ENCODE measurements at places on chromosomes 5 and 9.

DNA sequence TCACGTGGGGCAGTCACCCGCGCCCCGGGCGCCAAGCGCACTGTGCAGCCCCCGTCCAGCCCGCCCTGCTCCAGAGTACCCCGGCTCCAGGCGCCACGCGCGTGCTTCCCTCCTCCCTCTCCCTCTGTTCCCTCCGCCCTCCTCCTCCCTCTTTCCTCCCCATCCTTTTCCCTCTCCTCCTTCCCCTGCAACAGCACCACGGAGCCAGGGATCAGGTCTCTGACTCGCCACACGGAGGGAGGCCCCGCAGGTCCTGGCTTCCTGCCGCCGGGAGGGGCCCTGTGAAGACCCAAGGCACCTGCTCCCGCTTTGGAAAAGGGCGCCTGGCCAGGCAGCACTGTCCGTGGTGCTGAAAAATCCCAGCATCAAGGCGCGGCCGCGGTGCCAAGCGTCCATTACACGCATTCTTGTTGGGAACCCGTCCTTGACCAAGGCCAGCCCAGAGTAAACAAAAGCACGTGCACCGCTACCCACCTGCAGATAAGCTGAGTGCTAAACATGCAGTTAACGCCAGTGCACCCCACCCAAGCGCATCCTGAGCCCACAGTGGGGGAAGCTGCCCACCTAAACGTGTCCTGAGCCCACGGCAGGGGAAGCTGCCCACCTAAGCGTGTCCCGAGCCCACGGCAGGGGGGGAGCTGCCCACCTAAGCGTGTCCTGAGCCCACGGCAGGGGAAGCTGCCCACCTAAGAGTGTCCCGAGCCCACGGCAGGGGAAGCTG lies 21.7 kb downstream of the SLC6A18 start:
- DNase-seq, result peak; percentile 43

DNA sequence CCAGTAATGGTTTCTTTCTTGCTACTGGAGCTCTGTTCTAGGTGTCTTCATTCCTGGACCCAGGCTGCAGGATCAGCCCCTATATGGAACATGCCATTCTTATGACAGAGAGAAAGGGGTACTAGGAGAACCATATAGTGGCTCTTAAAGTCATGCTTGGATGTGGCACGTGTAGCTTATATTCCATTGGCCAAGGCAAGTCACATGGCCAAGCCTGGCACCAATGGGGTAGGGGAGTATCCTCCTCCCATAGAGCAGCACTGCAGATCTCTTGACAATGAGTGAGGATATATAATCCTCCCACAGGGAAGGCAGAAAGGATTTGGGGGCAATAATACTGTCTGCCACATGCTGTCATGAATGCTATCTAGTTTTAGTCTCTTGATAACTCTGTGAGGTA lies 193.3 kb downstream of the PALM2AKAP2 start:
- no peak for DNase-seq

DNA sequence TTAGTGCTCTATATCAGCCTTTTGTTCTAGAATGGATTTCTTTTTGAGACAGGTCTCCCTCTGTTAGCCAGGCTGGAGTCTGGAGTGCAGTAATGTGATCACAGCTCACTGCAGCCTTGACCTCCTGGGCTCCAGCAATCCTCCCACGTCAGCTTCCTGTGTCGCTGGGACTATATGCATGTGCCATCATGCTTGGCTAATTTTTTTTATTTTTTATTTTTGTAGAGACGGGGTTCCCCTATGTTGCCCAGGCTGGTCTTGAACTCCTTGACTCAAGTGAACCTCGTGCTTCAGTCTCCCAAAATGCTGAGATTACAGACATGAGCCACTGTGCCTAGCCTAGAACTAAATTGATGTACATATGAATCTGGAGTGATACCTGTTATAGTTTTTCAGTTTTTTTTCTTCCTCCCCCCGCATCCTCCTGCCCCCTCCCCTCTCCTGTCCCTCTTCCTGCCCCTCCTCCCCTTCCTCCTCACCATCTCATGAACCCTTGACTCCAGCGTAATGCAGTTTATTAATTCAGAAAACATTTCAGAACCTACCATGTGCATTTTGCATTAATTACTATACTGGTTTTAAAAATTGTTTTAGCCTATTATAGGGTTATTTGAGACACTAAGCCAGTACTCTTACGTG lies 37.4 kb upstream of the TNFAIP8 start:
- no peak for DNase-seq

DNA sequence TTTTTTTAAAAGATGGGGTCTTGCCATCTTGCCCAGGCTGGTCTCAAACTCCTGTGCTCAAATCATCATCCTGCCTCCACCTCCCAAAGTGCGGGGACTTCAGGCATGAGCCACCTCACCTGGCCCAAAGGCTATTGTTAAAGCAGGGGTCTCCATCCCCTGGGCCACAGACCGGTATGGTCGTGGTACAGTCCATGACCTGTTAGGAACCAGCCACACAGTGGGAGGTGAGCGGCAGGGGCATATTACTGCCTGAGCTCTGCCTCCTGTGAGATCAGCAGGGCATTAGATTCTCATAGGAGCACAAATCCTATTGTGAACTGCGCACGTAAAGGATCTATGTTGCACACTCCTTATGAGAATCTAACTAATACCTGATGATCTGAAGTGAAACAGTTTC lies 7.3 kb upstream of the NOL6 start:
- no peak for DNase-seq

- no peak for DNase-seq
Observed at GRCh38 chr5:75536694-75537360, 25.1 kb downstream of the POLK start.

GRCh38 chr5:116488356-116489041 lies 86.1 kb downstream of the SEMA6A start:
- no peak for DNase-seq

GRCh38 chr9:97304586-97304985 lies 2.9 kb upstream of the CCDC180 start:
- no peak for DNase-seq

GRCh38 chr9:137303151-137303892 lies 1.3 kb upstream of the NRARP start:
- no peak for DNase-seq

DNA sequence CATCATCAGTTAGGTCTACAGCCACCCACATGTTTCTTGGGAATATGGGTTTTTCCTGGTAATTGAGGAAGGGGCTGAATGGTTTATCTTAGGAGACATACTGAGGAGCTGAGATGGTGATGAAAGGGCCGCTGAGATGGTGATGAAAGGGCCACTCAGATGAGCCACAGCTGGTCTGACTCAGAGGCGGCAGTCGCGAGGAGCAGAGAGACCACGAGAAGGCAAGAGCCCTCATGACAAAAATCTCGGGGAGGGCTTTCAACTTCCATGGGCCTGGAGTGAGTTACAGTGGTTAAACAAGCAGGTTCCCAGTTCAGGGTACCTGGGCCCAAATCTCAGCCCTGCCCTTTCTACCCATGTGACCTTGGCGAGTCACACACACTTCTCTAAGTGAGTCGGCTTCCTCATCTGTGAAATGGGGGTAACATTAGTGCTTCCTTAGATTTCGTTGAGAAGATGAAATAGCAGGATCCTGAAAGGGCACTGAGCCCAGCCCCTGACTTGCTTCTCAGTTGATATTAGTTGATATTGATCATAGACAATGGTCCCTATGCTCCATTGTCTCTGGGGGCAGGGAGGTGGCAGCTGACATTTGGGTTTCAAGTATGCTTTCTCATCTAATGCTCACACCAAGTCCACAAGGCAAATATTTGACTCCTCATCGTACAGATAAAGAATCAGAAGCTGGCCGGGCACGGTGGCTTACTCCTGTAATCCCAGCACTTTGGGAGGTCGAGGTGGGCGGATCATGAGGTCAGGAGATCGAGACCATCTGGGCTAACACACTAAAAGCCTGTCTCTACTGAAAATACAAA lies 169.5 kb downstream of the RGS3 start:
- DNase-seq, result no peak

DNA sequence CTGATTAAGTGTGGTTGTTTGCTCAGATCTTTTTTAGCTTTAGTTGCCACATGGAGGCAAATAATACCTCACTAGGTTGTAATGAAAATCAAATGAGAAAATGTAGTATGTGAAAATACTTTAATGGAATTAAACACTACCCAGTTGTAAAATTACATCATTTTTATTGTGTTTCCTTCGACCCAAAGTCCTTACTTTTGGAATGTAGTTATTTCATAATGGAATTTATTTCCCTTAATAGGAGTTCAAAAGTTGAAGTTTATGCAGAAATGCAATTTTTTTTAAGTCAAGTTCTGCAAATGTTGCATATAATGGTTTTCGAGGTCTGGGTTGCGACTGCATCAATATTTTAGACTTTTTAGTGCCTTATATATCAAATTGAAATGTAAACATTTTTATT lies 31.0 kb downstream of the TNPO1 start:
- DNase-seq, result no peak

- no peak for DNase-seq
Observed at GRCh38 chr9:115022760-115023434, 92.5 kb upstream of the TNFSF8 start.

DNA sequence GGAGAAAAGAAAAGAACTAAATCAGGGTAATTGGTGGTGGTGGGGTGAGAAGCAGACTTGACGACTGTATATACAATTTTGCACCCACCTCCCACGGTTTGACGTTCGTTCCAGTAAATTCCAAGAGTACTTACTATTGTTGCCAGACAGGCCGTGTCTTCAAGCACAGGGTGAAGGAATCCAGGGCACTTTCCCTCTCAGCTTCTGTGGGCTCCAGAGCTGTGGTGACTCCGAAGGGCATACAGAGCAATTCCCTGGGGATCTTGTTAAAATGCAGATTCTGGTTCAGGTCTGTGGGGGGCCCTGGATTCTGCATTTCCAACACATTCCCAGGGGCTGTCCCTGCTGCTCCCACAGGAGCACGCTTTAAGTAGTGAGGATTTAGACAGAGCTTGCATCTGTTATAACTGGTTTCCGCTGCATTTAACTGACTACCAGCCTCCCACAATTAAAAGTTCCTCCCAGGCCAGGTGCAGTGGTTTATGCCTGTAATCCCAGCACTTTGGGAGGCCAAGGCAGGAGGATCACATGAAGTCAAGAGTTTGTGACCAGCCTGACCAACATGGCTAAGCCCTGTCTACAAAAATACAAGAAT lies 49.3 kb upstream of the FANCC start:
- no peak for DNase-seq

GRCh38 chr5:74766418-74766848 lies 484 bp downstream of the GFM2 start:
- DNase-seq, result peak; percentile 21

GRCh38 chr9:6408320-6408719 lies 4.7 kb upstream of the UHRF2 start:
- DNase-seq, result no peak

GRCh38 chr9:3403315-3403714 lies 122.5 kb downstream of the RFX3 start:
- DNase-seq, result no peak

DNA sequence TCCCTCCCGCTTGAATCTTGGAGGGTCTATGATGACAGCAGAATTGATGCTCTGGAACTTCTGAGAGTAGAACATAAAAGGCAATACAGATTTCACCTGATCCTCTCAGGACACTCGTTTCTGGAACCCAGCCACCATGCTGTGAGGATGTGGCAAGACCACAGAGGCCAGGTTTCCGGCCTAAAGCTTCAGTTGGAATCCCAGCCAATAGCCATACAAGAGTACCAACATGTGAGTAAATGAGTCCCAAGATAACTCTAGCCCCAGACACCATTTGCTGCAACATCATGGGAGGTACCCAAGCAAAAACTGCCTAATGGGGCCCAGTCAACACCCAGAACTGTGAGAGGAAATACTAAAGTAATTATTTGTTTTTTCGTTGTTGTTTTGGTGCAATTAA lies 65.7 kb upstream of the MARCHF11 start:
- no peak for DNase-seq

- DNase-seq, result no peak
Observed at GRCh38 chr5:130601-131131, 38.7 kb downstream of the PLEKHG4B start.

GRCh38 chr9:2107906-2108451 lies 92.8 kb downstream of the SMARCA2 start:
- no peak for DNase-seq

DNA sequence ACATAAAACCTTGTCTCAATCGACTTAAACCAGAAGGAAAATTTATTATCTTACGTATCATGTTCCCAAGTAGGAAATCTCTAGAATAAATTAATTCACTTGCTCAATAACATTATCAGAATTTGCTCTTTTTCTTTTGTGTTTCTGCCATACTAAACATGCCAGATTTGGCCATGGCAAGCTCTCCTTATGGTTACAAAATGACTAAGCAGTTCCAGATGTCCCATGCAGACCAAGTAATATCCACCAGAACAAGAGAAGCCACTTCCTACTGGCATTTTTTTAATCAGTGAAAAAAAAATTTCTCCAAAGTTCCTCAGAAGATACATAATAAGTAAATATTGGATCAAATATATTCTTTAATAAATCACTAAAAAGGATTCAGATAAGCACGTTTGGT lies 25.2 kb upstream of the ADAMTS6 start:
- DNase-seq, result no peak

GRCh38 chr5:151674626-151675610 lies 11.8 kb downstream of the SPARC start:
- no peak for DNase-seq

DNA sequence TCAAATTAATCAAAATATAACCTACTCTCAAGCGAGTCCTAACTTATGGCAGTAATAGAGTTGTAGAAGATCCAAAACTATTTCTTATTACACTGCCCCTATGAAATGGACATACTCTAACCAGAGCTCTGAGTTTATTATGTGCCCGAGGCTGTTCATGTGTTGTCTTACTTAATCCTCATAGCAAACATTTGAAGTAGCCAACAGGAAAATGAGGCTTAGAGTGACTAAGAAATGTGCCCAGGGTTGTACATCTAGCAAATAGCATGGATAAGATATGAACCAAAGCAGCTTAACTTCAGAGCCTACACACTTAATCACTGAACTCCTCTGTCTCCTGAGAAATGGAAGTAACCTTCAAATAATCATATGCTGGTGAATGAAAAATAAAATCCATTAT lies 1551.7 kb downstream of the MAT2B start:
- no peak for DNase-seq

GRCh38 chr9:107175041-107175440 lies 108.0 kb upstream of the RAD23B start:
- no peak for DNase-seq

DNA sequence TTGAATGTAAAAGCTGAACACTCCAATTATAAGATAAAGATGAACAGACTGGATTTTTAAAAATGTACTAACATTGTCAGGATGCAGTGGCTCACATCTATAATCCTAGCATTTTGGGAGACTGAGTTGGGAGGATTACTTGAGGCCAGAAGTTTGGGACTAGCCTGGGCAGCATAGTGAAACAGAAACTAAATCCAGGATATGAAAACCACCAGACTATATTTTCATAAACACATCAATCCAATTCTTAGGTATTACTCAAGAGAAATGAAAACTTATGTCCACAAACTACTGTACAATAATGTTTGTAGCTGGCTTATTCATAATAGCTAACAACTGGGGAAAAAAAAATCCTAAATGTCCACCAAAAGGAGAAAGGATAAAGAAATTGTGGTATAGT lies 26.8 kb upstream of the NAA35 start:
- DNase-seq, result no peak

DNA sequence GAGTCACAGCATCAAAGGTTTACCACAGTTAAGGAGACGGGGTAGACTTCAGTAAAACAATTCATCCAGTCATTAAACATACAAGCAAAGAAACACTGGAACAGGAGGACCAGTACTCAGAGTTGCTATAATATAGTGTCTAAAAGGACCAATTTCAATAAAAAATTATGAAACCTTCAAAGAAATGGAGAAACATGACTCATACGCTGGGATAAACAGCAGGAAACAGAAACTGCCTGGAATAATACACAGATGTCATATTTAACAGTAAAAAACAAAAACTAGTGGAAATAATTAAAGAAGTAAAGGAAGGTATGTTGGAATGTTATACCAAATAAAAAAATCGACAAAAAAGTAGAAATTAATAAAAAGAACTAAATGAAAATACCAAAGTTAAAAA lies 1075.9 kb downstream of the NR2F1-AS1 start:
- no peak for DNase-seq
